Activated T-cell treated with anti-CD3 and anti-CD28 coated beads, Interleukin-2, amount 50 U/mL, for 48 hours (primary cell): ENCODE measurements at places on chromosomes 11 and 22.

DNA sequence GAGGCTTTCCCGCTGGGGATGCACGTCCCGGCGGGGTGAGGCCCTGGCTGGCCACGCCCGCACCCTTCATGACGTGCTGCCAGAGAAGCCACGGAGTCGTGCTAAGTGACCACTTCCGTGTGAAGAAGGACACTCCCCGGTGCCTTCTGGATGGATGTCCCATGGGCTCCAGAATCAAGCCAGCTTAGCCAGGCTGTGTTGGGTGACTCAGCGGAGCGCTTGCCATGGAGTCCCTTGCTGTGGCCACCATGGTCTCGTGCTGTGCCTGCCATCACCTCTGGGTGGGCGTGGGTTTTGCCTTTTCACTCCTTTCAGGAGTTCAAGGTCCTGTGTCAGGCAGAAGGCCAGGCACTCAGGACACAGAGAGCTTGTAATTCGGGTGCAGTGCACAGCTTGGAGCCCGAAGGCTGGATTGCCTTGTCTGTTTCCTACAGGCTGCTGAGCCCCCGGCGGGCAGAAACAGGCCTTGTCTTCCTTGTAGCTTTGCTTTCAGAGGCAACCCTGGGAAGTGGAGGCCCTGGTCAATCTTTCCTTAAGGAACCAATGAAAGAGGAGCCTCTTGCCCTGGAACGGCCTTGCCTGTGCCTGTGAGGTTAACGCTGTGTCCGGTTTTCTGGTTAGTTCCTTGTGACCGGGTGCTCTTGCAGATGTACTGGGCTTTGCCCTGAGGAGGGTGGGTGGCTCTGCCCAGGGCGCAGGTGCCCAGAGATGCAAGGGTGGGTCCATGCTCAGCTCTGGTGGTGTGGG lies 268.6 kb downstream of the TBC1D22A start:
- DNase-seq, result no peak

DNA sequence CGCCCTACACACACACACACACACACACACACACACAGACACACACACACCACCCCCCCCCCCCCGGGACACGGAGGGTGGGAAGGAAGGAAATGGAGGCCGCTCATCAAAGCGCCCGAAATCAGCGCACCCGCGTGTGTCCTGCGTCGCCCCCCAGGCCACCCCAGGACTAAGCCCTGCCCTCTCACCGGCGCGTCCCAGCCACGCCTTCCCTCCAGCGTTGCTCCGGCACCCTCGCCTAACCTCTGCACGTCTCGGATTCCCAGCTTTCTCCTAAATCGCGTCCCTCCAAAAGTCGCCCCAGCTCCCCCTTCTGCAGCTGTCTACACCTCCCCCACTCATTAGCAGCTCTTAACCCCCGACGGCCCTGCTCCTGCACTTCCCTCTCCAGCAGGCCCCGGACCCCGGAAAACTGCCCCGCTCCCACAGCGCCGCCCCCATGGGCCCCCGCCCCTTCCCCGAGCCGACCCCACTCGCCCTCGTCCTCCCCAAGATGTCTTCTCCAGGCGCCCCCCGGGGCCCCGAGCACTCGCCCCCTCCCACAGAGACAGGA lies 557 bp downstream of the PACSIN2 start:
- DNase-seq, result peak; percentile 49

DNA sequence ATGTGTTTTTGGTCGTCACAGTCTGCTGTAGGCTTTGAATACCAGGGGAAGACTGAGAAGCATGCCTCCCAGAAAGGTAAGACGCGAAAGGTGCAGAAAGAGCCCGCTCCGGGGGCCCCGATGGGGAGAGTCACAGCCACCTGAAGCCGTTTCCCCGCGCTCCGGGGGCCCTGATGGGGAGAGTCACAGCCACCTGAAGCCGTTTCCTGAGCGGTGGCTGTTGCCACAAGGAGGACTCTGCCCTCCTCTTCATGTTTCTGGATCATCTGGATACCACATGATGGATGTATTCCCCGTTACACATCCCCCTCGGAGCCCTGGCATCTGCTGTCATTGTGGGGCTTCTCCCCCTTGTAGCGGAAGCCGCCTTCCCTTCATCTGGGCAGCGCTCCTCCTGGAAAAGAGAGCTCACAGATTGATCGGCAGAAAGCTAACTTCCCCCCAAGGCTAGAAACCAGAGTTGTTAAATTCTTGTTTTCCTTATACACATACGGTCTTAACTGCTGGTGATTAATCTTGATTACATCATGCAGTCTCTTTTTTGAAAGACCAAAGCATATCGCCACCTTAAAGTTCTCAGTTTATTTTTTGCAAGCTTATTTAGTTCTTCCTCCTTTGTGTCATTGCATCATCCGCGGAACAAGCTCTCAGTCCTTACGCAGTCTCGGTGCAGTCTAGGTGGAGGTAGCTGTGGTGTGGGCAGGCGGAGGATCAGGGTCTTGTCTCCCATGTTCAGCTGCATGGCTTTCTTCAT lies 17.5 kb downstream of the CTTN start:
- DNase-seq, result no peak

DNA sequence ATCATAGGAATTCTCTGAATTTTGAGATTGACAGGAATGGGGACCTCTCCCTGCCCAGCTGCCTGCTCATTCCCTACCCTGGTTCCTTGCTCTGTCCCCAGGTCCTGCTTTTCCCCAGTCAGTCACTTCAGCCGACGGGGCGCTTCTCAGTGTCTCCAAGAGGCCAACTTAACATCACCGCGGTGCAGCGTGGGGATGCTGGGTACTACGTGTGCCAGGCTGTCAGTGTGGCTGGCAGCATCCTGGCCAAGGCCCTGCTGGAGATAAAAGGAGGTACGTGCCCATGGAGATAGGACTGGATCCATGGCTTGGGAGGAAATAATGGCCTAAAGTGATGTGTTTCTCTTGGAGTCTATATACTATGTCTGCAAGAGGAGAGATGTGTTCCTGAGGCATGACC lies 7.0 kb downstream of the ROBO3 start:
- DNase-seq, result no peak

DNA sequence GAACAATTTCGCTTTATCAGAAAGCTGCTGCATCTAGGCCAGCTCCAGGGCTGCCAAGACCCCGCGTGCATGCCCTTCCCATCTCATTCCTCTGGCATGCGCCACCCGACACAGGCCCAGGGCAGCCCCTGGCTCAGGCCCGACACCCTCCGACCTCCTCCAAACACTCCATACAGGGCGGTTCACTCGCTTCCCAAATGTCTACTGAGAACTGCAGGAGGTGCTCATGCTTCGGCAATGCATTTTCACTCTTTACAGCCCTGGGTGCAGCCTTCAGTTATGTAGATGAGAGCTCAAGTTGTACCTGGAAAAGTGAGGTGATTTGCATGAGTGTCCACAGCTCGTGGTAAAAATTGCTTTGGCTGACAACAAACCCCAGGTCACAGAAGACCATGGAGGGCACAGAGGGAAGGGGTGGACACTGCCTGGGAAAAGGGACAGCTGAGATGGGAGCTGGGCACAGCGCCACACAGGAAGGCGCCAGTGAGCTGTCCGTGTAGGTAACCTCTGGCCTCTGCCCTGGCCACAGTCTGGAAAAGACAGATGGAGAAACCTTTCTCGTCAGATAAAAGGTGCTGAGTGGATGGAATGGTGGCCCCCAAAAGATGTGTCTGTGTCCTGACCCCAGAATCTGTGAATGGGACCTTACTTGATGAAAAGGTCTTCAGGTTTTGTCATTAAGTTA lies 1351.9 kb downstream of the BRD1 start:
- no peak for DNase-seq

DNA sequence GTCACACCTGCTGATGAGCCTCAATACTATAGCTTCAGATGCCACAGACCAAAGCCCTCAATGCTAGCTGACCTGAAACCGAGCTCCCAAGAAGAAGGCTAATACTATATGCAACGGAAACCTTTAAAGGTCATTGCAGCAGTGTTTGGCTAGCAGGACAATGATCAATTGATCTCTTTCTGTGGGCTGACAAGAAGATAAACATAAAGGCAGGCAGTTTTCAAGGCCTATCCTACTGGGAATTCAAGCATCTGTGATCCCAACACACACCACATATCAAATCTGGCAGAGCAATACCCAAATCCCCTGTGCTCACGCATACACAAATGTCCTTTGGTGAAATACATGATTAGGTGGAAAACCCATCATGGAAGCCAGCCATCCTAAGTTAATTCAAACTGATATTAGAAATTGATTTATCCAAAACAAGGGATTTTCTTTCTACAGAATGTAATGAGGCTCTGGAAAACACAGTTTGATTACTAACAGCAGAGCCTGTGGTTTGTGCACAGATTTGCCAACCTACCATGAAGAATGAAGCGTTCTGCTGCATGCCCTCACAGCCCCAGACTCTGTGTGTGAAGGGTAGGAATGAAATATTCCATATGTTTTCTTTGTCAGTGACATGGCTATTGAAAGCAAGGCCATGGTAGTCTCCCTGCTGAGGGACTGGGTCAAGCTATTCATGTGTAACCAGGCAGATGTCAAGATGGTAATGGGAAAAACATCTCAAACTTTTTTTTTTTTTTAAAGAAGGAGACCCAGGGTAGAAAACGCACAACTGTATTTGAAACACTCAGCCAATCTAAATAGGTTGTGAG lies 12.2 kb downstream of the LGR4 start:
- no peak for DNase-seq
